ENCODE measurements at places on chromosomes 2 and 18.

GRCh38 chr2:110126086-110126773, 10.6 kb upstream of the MALL start:
- no peak for DNase-seq

DNA sequence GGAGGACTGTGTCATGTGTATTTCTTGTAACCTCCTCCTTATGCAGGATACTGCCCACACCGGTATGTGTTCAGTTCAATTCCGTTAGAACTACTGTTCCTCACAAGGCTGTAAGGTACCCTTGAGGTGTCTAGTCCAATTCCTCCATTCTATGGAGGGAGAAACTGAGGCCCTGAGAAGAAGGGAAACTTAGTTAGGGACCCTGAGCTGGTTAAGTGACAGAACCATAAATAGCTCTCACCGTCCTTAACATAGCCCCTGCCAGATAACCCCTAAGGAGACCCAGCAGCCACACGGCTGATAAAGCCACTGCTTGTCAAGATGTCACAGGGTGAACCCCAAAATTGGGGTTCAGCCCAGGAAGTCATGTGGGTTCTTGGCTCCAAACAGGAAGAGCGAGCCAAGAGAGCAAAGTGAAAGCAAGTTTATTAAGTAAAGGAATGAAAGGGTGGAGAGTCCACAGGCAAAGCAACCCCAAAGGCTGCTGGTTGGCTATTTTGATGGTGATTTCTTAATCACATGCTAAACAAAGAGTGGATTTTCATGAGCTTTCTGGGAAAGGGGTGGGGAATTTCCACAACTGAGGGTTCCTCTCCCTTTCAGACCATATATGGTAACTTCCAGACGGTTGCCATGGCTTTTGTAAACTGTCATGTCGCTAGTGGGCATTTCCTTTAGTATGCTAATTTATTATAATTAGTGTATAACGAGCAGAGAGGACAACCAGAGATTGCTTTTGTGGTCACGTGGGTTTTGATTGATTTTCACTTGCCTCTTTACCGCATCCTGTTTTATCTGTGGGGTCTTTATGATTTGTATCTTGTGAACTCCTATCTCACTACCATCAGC, 83.4 kb upstream of the RTN4 start:
- peak; percentile 90 for DNase-seq

DNA sequence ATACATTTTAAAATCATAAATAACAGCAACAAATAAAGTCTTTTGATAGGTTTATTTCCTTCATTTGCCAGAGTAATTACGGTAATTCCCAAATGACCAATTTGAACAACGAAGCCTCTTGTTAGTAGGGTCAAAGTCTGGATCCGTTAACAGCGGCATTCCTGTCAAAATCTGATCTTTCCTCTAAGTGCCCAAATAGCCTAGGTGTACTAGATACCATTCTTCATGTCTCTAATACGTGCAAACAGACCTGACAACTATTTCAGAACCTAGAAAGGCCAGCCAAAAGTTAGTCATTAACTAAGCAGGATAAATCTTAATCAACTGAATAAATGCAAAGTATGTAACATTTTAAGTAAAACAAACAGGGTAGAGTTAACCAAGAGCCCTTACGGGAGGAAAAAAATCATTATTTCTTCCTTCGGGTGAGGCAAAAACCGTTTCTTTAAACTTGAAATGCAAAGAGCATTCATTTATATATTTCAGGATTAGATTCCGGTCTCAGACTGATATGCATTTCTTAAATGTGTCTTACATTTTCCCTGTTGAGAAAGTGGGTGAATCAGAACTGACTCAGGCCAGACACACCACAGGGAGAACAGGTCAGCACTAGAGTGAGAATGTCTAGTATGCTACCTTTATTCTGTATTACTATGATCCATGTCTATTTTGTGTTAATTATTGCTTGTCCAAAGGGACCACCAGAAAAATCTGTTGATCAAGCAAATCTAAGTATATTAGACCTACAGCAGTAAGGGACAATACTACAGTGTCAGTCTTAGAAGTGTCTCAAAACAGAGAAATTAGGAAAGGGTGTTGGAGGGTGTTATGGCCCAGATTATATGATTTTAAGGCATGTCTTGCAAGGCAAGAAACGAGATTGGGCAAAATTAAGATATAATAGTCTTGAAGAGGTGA, 141.5 kb upstream of the NDUFV2 start:
- DNase-seq, result no peak

- no peak for DNase-seq
These were observed 26.4 kb upstream of the CYTIP start for GRCh38 chr2:157470321-157470720.

- DNase-seq, result no peak
These were observed 2.1 kb upstream of the SMCHD1 start for GRCh38 chr18:2653467-2653866.

GRCh38 chr2:76080154-76080553, 369.4 kb upstream of the GCFC2 start:
- no peak for DNase-seq

DNA sequence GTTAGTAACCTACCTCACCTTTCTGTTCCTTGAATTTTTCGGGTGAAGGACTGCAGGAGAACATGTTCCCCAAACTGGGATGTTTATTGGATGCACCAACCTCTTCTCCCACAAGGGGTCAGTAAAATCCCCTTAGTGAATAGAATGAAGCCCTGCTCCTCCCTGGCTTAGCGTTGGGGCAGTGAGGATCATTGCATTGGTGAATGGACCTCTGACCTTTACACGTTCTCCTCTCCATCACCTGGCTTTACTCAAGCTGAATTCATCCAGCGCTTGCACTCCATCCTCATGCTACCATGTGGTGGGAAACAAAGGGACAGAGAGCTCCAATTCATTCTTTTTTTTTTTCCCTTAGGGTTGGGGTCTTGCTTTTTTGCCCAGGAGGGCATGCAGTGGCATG, 157.2 kb downstream of the MIB1 start:
- peak; percentile 19 for DNase-seq

GRCh38 chr2:6724605-6725140, 141.0 kb downstream of the CMPK2 start:
- DNase-seq, result no peak

DNA sequence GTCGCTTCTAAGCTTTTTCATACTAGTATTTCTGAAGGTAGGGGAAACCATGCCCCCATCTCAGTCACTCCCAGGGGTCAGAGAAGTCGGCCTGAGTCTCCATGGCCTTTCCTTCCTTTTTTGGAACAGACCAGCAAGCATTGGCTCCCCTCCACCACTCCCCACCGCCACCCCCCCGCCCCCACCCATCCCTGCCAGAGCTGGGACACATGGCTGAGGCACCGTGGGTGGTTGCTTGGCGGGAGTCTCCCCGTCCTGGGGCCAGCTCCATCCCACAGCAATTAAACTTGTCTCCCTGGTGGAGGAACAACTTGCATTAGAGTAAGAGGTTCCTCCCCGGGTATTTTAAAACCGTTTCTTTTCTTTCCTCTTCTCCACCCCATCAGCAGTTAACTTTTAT, 100.8 kb upstream of the TFPI start:
- DNase-seq, result no peak
